ENCODE measurements at places on chromosomes 7 and 10. TPM values are rescaled to one million over a fixed set of nuclear protein-coding genes. Genes with fewer than 3 reads are reported as not detected.

- no peaks in the 10 kb centered on the region for H3K4me1 ChIP-seq
- no peak overlapping the region for H3K27ac ChIP-seq
- H3K27me3 ChIP-seq: no peaks in the 10 kb centered on the region
- no peak for DNase-seq
- no peak overlapping the region for H3K4me3 ChIP-seq
Observed at GRCh38 chr10:32393911-32394310, 47.0 kb upstream of the EPC1 start.

GRCh38 chr7:158411232-158411950 lies 176.2 kb downstream of the PTPRN2 start:
- no peak overlapping the region for H3K27ac ChIP-seq
- no peak overlapping the region for H3K4me3 ChIP-seq
- no peaks in the 10 kb centered on the region for H3K27me3 ChIP-seq
- H3K4me1 ChIP-seq: no peaks in the 10 kb centered on the region

Gene MYO3A
- 0.33 TPM for total RNA-seq

Gene ZMYND11
- 18.1 TPM for total RNA-seq

DNA sequence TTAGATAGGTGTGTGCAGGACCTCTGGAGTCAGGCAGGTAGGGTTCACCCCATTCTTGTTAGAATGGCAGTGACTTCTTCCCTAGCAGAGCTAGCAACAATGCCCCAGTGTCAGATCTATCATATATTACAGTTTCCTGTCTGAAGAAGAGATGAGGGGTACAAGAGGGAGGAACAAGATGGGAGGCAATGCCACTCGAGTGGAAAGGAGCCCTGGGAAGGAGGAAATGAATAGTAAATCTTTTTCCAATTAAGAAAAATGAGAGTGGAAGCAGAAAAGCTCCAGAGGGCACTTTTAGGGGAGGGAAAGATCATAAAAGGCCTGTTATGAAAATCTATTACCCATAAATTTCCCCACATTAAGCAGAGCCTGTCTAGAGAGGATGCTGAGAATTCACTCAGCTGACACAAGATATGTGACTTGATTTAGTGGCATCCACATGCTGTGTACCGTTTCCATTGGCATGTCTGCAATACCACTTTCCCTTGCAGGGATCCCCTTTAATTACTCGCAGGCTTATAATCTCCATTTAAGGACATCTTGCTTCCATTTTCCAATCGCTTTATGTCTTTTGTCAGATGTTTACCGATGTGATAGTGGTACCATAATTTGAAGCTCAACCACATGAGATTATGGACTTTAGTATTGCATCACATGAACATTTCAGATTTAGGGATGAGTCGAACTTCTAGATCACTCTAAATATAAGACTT lies 70.0 kb upstream of the AGBL3 start:
- no peaks in the 10 kb centered on the region for H3K27me3 ChIP-seq
- DNase-seq: no peak
- peaks cover 2% of the 10 kb centered on the region for H3K36me3 ChIP-seq
- peaks cover 10% of the 10 kb centered on the region for H3K4me1 ChIP-seq
- no peak overlapping the region for H3K27ac ChIP-seq
- H3K4me3 ChIP-seq: no peak overlapping the region

GRCh38 chr7:44980393-44981034 lies 1.7 kb upstream of the MYO1G start:
- no peak overlapping the region for H3K4me3 ChIP-seq
- peaks cover 21% of the 10 kb centered on the region for H3K36me3 ChIP-seq
- H3K27me3 ChIP-seq: no peaks in the 10 kb centered on the region
- peak overlapping the region; percentile 25 for H3K27ac ChIP-seq
- no peak for DNase-seq

DNA sequence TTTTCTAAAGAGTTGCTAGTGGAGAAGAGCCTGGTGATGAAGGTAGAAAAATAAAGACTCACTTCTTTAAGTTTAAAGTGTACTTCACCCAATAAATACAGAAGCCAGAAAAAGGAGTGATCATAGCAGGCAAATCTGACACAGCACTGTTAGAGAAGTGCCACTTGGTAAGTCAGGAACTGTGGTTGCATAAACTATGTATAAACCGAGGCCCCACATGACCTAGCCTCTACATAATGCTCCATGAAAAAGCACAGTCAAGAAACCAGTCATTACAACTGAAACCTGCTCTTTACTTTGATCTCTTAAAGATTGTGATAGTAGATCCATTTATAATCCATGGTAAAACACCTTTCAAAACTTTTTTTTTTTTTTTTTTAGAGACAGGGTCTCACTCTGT lies 172.1 kb upstream of the PHYHIPL start:
- no peaks in the 10 kb centered on the region for H3K27me3 ChIP-seq
- no peak overlapping the region for H3K27ac ChIP-seq
- H3K4me1 ChIP-seq: peaks cover 37% of the 10 kb centered on the region

DNA sequence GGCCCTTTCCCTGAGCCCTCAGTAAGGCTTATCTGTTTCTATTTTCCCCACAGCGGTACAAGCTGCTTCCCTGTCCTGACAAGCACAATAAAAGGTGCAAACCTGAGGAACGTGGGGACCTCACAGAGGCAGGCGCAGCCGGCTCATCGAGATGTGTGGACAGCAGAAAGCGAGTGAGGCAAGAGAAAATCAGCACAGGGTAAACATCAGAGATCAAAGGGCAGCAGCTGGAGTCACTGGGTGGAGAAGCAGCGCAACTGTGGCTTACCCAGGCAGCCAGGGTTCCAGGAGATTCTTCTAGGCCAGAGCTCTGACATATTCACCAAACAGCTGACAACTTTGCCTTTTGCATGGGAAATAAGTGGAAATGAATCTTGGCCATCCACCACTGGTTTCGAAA lies 212.6 kb downstream of the WDR11 start:
- H3K36me3 ChIP-seq: no peaks in the 10 kb centered on the region
- H3K4me1 ChIP-seq: peaks cover 5% of the 10 kb centered on the region
- H3K27ac ChIP-seq: no peak overlapping the region
- DNase-seq: no peak
- H3K27me3 ChIP-seq: no peaks in the 10 kb centered on the region

DNA sequence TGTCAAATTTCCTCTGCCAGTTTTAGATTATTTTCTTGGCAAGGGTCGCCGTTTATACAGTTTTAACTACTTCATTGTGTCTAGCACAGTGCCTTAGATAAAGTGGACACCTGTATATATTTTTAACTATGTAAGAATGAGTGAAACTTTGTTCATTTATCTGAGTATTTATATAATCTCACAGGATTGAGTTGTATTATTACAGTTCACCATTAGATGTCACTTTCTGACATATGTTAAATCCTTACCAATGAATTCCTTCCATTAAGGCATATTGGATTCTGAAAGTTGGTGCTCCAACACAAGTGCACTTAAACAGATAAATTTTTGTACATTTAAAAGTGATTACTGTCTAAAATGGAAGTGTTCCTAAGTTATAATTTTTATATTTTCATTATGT lies 43.0 kb downstream of the ZMYND11 start:
- H3K4me3 ChIP-seq: no peak overlapping the region
- H3K27me3 ChIP-seq: no peaks in the 10 kb centered on the region
- no peaks in the 10 kb centered on the region for H3K4me1 ChIP-seq
- no peak overlapping the region for H3K27ac ChIP-seq
- peaks cover 9% of the 10 kb centered on the region for H3K36me3 ChIP-seq

- no peak for DNase-seq
- no peak overlapping the region for H3K27ac ChIP-seq
Observed at GRCh38 chr7:21869785-21870402, 75.8 kb downstream of the CDCA7L start.

GRCh38 chr7:5526100-5526905 lies 102.7 kb upstream of the TNRC18 start:
- DNase-seq: no peak
- peak overlapping the region; percentile 91 for H3K27ac ChIP-seq
- H3K27me3 ChIP-seq: no peaks in the 10 kb centered on the region
- H3K4me3 ChIP-seq: no peak overlapping the region

DNA sequence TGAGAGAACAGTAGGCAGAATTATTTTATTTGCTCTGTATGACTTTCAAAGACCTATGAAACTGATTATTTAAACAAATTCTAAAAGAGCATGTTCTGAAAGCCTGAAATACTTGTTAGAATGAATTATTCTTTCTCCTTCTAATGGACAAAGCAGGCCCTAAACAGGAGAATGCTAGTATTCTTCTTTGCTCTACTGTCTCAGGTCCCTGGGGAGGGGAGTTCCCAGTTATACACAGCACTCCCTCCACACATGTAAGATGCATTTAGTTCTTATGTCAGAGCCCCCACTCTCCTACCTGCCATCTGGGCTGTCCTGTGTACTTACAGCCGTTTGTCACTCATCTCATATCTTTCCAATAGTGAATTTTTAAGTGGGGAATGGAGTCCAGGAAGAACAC lies 633.5 kb upstream of the ANKRD30A start:
- H3K27me3 ChIP-seq: no peaks in the 10 kb centered on the region
- H3K4me3 ChIP-seq: no peak overlapping the region
- no peak overlapping the region for H3K27ac ChIP-seq

- H3K4me1 ChIP-seq: no peaks in the 10 kb centered on the region
- H3K36me3 ChIP-seq: no peaks in the 10 kb centered on the region
- DNase-seq: no peak
Observed at GRCh38 chr10:133454204-133454893, 604 bp downstream of the SCART1 start.

DNA sequence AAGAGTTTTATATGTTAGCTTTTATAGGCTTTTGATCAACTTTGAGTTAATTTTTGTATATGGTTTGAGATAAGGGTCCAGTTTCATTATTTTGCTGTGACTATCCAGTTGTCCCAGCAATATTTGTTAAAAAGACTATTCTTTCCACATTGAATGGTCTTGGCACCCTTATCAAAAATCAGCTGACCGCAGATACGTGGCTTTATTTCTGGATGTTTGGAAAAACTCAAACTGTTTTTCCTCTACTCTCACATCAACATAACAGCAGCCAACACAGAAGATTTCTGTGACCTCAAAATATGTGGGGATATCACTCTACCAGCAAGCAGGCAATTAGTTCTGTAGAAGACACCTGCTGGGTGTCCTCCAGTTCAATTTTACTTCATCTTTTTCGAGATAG lies 116.6 kb upstream of the GLCCI1 start:
- H3K27me3 ChIP-seq: no peaks in the 10 kb centered on the region
- no peaks in the 10 kb centered on the region for H3K36me3 ChIP-seq
- no peak for DNase-seq
- H3K27ac ChIP-seq: no peak overlapping the region

DNA sequence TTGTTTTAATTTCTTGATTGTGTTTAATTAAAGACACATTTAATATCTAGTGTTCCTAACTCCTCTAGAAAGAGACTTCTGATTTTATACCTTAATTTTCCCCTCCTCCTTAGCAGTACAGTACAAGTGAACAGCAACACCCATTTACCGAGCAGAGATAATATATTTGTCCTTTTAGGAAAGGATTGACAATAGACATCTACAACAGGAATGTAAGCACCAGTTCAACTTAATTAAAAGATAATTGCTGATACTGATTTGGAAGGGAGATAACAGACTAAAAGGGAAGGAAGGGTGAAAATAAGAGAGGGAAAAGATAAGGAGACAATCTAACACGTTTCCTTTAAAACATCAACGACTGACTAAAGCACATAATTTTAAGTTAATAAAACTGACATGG lies 119.3 kb downstream of the SRPK2 start:
- peak overlapping the region; percentile 46 for H3K4me3 ChIP-seq
- no peaks in the 10 kb centered on the region for H3K27me3 ChIP-seq
- H3K4me1 ChIP-seq: peaks cover 6% of the 10 kb centered on the region
- no peak for DNase-seq
- peak overlapping the region; percentile 70 for H3K27ac ChIP-seq
- no peaks in the 10 kb centered on the region for H3K36me3 ChIP-seq

DNA sequence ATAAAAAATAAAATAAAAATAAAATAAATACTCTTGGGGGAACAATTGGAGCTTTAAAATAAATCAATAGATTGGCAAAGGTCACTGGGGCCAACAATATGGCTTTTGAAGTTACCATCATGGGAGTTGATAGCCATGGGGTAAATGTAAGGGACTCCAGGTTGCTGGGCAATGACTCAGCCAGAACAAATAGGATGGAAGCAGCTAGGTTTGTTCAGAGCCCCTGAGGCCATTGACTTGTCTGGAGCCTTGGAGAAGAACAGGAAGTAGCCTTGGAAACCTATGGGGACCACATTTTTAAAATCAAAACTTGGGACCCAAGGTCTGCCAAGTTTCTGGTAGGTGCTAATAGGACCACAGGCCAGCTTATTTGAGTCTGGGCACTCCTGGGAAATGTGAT lies 20.2 kb upstream of the FRA10AC1 start:
- DNase-seq: no peak
- H3K4me1 ChIP-seq: no peaks in the 10 kb centered on the region
- no peak overlapping the region for H3K27ac ChIP-seq
- no peaks in the 10 kb centered on the region for H3K36me3 ChIP-seq

- H3K4me3 ChIP-seq: no peak overlapping the region
- H3K27me3 ChIP-seq: no peaks in the 10 kb centered on the region
- no peak for DNase-seq
- no peaks in the 10 kb centered on the region for H3K36me3 ChIP-seq
- H3K27ac ChIP-seq: no peak overlapping the region
Observed at GRCh38 chr7:28939367-28939766, 18.8 kb downstream of the TRIL start.

- no peak overlapping the region for H3K4me3 ChIP-seq
- no peak for DNase-seq
- no peaks in the 10 kb centered on the region for H3K27me3 ChIP-seq
- no peak overlapping the region for H3K27ac ChIP-seq
Observed at GRCh38 chr10:49118430-49119074, 3.2 kb upstream of the VSTM4 start.

DNA sequence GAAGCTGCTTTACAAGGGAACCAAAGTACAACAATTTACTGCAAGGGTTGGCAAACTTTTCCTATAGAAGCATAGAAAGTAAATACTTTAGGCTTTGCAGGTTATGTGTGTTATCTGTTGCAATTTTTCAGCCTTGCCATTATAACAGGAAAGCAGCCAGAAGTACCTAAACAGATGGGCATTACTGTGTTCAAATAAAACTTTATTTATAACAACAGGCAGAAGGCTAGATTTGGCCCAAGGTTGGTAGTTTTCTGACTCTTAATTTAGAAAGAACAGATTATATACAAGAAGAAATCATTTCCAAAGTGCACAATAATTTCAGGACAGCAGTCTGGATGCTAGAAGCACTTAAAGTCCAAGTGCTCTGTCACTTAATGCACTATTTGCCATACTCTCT lies 307.1 kb downstream of the ANKRD7 start:
- no peak overlapping the region for H3K4me3 ChIP-seq
- no peaks in the 10 kb centered on the region for H3K36me3 ChIP-seq
- H3K4me1 ChIP-seq: no peaks in the 10 kb centered on the region
- H3K27me3 ChIP-seq: no peaks in the 10 kb centered on the region

GRCh38 chr10:32556783-32557395 lies 110.9 kb downstream of the CCDC7 start:
- no peaks in the 10 kb centered on the region for H3K36me3 ChIP-seq
- no peak for DNase-seq
- no peaks in the 10 kb centered on the region for H3K27me3 ChIP-seq
- no peak overlapping the region for H3K4me3 ChIP-seq

- no peak for DNase-seq
- no peaks in the 10 kb centered on the region for H3K27me3 ChIP-seq
- H3K36me3 ChIP-seq: peaks cover 2% of the 10 kb centered on the region
- no peak overlapping the region for H3K27ac ChIP-seq
Observed at GRCh38 chr10:14875941-14876340, 2.7 kb upstream of the SUV39H2 start.

GRCh38 chr10:121128164-121128563 lies 277.0 kb downstream of the WDR11 start:
- H3K36me3 ChIP-seq: no peaks in the 10 kb centered on the region
- H3K27ac ChIP-seq: no peak overlapping the region
- no peaks in the 10 kb centered on the region for H3K4me1 ChIP-seq
- H3K27me3 ChIP-seq: no peaks in the 10 kb centered on the region
- no peak for DNase-seq
- no peak overlapping the region for H3K4me3 ChIP-seq

Data from liver (tissue), 10 donors.